Left cardiac atrium (tissue), 4 donors: ENCODE measurements at places on chromosomes 16 and 17. TPM values are rescaled to one million over a fixed set of nuclear protein-coding genes. Genes with fewer than 3 reads are reported as not detected.

Gene UMOD
- not detected for total RNA-seq

Gene RPH3AL
- 10.9 TPM for total RNA-seq

Gene CTRB1
- total RNA-seq = 1.4 TPM

Gene MYO1C
- 184 TPM for total RNA-seq

Gene IRX6
- total RNA-seq = 0.34 TPM

Gene VASN
- total RNA-seq = 20.0 TPM

Gene LITAFD
- not detected for total RNA-seq

DNA sequence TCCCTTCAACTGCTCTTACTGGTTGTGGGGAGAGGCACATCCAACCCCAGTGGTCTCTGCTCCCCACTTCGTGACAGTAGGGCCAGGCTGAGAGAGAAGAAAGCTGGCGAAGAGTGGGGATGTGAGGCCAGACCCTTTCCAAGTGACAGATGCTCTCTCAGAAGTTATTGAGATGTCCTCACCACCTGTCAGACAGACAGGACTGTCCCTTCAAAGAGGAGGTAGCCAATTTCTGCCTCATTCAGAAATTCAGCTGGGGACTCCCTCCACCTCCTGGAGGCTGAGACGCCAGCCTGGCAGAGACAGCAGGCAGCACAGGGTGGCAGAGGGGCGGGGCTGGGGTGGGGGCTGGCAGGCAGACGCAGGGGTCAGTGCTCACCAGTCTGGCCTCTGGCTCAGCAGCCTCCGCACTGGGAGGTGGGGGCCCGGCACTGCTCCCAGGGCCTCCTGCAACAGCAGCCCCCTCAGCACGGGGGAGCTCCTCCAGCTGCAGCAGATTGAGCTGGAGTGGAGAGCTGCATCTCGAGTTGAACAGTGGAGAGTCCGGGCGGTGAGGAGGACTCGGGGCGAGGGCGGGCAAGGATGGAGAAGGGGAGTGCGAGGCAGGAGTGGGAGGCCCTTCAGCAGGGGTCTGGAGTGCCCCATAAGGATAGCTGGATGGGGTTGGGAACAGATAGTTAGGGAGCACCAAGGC is 9.2 kb downstream of the PER1 start:
- no peak for DNase-seq

DNA sequence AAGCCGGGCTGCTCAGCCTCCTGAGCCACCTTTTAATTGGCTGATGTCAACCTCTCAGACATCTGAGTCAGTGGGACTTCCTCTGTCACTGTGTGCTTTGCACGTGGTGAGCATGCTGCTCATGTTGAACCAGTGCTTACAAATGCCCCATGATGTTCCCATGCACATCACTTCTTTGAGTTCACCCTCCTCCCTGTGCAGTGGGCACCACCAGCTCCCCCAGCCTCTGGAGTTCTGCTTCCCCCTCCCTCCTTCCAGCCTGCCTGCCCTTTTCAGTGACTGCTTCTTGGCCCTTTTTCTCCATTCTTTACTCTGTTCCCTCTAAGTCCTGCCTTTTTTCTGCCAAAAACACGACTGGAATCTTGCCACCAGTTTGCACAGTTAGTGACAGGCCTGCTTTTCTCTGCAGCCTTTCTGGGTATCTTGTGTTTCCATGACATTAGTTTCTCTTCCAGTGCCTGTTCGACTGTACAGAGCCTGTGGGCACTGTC is 41.6 kb downstream of the USP10 start:
- DNase-seq = no peak

DNA sequence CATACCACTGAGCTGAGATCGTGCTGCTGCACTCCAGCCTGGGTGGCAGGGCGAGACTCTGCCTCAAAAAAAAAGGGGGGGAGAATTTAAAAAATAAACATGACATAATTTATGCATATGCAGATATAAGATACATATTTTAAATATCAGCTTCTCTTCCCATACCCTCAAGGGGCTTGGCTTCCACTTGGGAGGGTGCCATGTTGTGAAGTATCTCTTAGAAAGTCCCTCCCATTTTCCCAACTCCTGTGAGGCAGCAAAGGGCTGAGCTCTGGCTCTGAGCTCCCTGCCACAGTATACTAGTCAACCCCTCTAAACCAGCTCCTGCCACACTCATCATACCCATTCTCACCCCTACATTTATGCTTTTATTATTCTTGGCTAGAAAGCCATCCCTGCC is 39.4 kb downstream of the MYH11 start:
- no peak for DNase-seq

DNA sequence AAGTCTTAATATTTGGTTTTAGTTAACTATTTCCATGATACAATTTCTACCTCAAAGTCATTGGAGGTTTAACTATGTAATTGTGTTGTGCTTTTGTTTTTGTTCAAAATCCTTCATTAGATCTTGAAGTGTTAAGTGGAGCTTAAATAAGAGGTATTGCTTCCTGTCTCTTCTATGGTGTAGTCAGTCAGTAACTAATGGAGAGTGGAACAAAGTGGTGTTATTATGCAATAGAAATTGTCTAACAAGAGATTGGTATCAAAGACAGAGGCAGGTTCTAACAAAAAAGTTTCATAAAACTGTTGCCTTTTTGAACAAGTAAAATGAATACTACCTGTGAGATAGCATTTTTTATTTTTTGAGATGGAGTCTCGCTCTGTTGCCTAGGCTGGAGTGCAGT is 45.2 kb downstream of the GRB7 start:
- DNase-seq = no peak

DNA sequence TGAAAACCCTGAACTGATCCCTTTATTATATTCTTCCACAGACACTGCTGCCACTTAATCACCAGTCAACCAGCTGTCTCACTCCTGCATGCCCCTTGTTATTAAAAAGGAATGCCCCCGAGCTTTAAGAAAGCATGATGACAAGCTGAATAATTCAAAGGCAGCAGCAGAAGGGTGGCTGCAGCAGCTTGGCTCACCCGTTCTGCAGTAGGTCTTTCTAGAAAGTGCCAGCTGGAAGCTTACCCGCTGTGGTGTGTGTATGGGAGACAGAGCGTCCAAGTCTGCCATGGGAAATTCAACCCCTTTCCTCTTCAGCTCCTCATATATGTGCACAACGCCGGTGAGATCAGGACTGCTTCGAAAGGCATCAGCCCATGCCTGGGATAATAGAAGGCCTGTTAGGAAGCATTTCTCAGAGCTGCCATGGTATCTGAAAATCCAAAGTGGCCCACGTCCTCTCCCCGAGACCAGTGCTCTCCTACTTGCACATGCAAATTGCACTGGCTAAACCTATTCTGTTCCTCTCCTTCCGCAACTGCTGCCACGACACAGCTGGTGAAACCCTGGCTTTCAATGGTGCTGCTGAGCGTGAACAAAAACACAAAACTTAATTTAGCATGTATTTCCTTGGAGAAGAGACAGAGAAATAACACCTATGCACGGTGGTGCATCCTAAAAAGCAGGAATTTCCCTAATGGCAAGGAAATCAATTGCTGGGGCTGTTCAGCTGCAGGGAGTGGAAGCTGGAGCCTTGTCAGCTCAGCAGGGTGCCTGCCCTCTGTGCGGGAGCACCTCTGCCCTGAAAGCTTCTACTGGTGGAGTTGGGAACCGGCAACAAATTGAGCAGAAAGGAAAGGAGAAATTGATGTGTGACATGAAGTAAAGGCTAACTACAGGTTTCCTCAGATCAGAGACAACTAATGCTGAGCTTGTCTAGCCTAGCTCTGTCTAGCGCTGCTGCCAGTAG is 47.9 kb upstream of the SREBF1 start:
- DNase-seq = no peak

DNA sequence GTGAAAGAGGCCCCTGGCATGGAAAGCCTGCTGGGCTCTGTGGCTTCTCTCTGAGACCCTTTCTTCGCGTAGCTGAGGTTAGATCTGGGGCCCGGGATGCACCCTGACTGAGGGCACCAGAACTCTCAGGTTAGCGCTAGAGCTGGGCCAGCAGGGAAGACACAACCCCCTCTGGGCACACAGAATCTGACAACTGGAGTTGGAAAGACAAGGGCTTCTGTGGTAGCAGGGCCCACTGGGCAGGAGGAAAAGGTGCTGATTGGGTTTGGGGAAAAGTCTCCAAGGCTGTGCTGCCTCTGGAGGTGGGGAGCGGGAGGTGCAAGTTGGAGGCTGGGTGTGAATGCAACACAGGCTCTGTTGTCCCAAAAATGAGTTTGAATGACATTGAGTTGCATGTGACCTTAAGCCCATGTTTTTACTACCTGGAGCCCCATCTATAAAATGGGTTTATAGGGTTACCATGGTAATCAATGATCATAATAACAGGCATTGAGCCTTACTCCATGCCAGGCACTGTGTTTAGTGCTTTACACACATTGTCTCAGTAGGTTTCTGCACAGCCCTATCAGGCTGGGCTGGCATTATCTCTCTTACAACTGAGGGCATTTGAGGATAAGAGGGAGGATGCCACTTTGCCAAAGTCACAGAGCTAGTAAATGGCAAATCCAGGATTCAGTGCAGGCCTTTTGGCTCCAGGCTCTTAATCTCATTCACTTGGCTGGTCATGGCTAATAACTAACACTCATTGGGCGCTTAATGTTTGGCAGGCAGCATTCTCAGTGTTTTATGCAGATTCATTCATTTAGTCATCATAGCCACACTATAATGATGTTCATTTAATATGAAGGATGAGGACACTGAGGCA is 9.5 kb upstream of the IGFBP4 start:
- DNase-seq = no peak

DNA sequence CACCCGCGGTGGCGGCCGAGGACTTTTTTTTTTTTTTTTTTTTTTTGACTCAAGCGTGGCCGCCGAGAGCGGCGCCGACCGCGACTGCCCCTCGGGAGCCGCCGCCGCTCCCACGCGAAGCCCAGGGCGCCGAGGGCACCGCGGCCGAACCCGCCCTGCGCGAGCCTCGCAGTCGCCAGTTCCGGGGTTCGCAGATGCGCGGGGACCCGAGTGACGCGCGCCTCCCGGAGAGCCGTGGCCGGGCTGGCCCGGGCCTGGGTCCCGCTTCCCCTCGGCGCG is 1.1 kb downstream of the METRNL start:
- no peak for DNase-seq

DNA sequence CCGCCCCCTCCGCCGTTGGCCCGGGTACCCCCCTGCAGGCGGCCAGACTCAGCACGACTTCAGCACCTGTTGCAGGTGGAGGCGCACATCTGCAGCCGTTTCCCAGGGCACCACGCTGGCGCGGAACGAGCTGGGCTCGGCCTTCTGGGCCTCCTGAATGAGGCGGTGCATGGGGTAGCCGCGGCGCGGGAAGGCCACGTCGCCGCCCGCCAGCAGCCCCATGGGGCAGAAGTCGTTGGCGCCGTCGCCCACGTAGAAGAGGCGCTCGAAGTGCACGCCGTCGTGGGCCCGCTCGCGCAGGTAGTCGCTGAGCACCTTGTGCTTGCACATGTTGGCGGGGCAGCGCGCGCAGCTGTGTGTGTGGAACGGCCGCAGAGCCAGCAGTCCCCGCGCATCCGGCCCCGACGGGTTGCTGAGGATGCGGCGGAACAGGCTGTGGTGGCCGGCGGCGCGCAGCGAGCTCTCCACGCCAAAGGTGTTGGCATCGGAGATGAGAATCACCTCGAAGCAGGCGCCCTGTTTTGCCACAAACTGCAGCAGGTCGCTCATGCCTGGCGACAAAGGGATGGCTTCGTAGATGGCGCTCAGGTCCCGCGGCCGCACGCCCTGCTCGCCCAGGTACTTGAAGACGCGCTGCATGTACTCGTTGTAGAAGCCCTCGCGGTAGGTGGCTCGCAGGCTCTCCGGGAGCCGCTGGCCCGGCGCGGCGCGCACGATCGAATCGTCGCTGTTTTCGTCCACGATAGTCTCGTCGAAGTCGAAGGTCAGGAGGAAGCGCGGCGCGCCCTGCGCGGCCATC is 6.2 kb downstream of the PHOSPHO1 start:
- no peak for DNase-seq

- DNase-seq = no peak
Measured at GRCh38 chr17:10631048-10631700, 25.9 kb downstream of the MYH3 start.

DNA sequence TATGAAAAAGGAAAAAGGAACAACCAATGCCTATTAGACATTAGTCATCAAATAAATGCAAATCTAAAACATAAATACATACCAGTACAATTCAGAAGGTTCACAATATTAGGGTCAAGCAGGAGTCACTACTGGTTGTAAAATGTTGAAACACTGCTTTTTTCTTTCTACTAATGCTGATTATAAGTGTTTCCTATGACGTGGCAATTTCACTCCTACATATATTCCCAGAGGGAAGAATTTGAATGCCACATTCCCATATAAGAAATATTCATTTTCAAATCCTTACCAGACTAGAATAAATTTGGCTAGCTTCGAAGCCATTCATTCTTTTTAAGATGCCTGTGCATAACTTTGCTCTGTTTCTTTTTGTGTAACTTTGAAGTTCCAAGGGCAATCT is 2.6 kb upstream of the KRTAP9-2 start:
- DNase-seq = no peak

GRCh38 chr16:69107316-69107962 is 2.0 kb downstream of the HAS3 start:
- DNase-seq = peak; percentile 55

DNA sequence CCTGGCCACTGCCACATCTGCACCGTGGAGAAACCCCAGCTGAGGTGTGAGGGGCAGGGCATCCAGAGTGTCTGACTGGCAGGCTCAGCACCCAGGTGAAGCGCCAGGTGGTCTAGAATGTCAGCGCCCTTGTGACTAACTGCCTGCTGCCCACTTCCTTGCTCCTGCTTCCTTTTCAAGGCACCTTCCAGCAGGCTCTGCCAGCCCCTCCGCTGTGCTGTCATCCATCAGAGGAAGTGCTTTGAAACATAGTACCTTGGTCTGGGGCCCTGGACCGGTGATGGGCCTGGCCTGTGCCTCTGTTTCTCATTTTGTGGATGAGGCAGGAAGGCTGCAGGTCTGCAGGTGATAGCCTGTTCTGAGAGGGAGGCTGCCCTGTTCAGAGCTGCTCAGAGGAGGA is 5.5 kb downstream of the SPNS2 start:
- DNase-seq = no peak

DNA sequence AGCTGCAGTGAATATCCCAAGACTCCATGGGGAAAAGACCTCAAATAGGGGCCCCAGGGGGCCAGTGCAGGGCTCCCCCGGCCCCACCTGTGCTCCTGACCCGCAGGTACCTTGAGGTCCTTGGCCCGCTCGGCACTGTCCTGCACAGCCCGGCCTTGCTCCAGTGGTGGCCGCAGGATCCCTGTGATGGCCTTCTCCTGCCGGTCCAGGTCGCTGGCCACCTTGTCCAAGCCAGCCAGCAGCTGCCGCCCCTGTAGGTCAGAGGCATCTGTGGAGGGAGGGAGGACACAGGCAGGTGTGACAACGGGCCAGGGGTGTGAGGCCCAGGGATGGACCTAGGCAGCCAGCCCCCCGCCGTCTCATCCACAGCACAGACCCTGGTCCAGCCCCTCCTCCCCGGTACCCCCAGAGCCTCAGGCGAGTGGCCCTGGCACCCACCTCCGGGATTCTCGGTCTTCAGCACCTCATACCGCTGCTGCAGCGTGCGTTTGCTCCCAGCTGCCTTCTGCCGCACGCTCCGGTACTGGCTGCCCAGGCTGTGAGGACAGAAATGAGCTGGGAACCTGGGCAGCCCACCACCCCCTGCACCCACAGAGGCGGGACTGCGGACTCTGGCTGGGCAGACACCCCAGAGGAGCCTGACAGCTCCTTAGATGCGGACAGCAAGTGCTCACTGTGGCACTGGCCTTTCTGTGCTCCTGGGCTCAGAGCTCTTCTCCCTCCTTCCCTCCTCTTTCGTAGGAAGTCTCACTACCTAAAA is 43.7 kb downstream of the PPL start:
- no peak for DNase-seq

- peak; percentile 89 for DNase-seq
Measured at GRCh38 chr17:2179615-2180295, 123.8 kb downstream of the SMG6 start.
